ENCODE measurements at places on chromosomes 12 and 14.

DNA sequence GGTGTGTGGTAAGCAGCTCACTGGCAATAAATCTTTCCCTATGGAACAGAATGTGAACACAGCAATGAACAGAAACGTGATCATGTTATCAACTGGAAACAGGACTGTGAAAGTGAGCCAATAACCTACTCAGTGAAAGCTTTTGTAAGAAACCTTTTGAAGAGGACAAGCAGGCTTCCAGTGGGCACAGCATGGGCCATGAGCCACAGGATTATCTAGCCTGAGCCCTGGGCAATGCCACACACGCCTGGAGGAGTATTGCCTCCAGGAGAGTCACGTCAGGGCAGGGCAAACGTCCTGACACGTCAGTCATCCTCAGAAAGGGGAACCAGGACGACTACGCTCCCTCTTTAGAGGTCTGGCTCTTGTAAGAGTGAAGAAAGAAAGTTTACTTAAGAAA, 32.3 kb downstream of the NRDE2 start:
- peaks cover 5% of the 10 kb centered on the region for H3K4me1 ChIP-seq
- no peak overlapping the region for H3K4me3 ChIP-seq
- DNase-seq, result no peak
- H3K27me3 ChIP-seq, result no peaks in the 10 kb centered on the region
- H3K27ac ChIP-seq, result no peak overlapping the region

GRCh38 chr14:76672123-76672522, 89.1 kb upstream of the VASH1 start:
- no peak overlapping the region for H3K27ac ChIP-seq
- H3K4me1 ChIP-seq, result no peaks in the 10 kb centered on the region
- H3K4me3 ChIP-seq, result no peak overlapping the region
- H3K27me3 ChIP-seq, result peaks cover 6% of the 10 kb centered on the region
- H3K36me3 ChIP-seq, result no peaks in the 10 kb centered on the region

DNA sequence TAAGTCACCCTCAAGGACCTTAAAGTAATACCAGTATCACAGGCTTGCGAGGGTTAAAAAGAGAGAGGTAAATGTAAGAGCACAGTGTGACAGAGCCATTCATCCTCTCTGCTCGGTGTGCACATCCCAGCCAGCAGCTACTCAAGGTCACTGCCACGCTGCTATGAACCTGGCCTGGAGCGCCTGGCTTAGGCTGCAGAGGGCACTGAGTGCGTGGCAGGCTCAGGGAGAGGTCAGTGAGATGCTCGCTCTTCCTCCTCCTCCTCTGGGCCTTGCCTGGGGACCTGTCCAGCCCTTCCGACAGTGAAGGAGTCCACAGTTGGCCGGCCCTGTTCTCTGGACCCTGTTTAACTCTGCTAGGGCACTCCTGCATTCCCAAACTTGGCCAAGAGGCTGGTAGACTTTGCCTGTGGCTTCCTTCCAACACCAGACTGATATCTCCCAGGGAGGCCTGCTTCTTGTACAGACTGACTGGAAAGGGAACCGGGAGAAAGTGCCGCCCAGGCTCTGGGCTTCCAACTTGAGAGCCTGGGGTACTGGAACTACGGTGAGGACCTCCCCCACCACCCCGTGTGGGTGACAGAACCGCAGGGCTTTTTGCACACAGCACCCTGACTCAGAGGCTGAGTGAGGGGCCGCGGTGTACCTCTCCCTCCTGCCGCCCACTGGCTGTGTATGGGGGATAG, 62.6 kb upstream of the CORO1C start:
- H3K36me3 ChIP-seq, result peaks cover 27% of the 10 kb centered on the region
- H3K4me3 ChIP-seq, result no peak overlapping the region
- no peak for DNase-seq
- no peaks in the 10 kb centered on the region for H3K27me3 ChIP-seq

DNA sequence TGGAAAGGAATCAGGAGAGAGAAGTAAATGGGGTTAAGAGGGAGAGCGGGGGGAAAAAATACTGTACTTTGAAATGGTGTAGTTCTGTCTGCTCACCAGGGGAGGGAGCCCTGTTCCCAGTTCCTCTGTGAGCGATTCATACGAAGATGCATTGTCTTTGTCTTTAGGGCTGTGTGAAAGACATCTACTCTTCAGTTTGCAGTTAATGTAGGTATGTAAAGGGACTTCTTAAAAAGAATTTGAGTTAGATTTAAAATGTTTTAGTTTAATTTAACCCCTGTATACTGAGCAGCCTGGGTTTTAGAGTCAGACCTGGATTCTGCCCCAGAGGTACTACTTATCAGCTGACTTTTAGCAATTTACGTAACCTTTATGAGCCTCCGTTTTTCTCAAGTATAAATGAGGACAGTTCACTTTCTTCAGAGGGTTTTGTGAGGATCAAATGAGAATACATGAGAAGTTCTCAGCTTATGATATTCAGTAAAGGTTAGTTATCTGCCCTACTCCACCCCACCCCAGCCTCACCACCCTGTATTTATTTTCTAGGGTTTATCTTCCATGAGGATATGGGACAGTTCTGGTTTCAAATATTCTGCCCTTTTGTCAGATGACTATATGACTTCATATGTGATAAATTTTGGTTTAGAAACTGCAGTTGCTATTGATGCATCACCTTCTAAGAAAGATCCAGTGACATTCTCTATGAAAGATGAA, 82.5 kb upstream of the EVL start:
- H3K4me1 ChIP-seq, result peaks cover 3% of the 10 kb centered on the region
- H3K36me3 ChIP-seq, result no peaks in the 10 kb centered on the region
- peak; percentile 56 for DNase-seq
- H3K27me3 ChIP-seq, result no peaks in the 10 kb centered on the region
- no peak overlapping the region for H3K27ac ChIP-seq

GRCh38 chr12:34046570-34046969, 24.3 kb downstream of the ALG10 start:
- no peak overlapping the region for H3K4me3 ChIP-seq
- no peaks in the 10 kb centered on the region for H3K36me3 ChIP-seq
- H3K27ac ChIP-seq, result no peak overlapping the region
- peaks cover 2% of the 10 kb centered on the region for H3K27me3 ChIP-seq
- no peak for DNase-seq

GRCh38 chr12:45411626-45412025, 195.7 kb downstream of the ANO6 start:
- H3K4me3 ChIP-seq, result no peak overlapping the region
- peaks cover 61% of the 10 kb centered on the region for H3K36me3 ChIP-seq

DNA sequence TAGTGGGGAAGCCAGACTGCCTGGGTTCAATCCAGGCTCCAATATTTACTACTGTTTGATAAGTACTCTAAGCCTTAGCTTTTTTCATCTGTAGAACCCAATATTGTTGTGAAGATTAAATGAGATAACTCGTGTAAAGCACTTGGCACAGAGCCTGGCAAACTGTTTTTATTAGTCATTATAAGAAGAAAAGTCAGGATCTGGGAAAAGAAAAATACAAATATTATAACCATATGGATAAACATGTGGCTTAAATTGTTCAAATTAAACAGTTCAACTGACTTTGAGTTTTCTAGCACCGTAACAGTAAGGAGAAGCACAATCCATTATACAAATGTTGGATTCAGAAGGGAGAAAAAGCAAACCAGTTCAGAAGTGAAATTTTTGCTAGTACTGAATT, 22.0 kb upstream of the CDK17 start:
- no peak for DNase-seq
- no peak overlapping the region for H3K4me3 ChIP-seq
- no peak overlapping the region for H3K27ac ChIP-seq
- peaks cover 12% of the 10 kb centered on the region for H3K4me1 ChIP-seq
- H3K36me3 ChIP-seq, result no peaks in the 10 kb centered on the region
- H3K27me3 ChIP-seq, result no peaks in the 10 kb centered on the region

DNA sequence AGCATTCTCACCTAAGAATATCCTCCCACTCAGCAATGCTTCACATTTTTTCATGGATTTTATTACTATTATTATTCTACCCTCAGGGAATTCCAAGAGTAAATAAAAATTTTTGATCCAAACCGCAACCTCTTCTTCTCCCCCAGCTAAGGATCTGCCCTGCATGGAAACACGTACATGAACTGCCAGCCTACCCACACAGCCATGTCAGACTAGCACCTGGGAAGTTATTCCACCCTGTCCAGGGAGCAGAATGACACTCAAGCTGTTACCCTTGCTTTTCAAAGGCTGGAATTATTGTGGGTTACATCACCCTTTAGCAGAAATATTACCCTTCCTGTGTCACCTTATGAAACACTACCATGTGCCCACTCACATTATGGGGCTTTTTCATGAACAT, 227.3 kb upstream of the USP15 start:
- no peaks in the 10 kb centered on the region for H3K4me1 ChIP-seq
- no peaks in the 10 kb centered on the region for H3K27me3 ChIP-seq
- no peaks in the 10 kb centered on the region for H3K36me3 ChIP-seq

- H3K4me3 ChIP-seq, result no peak overlapping the region
- H3K27me3 ChIP-seq, result no peaks in the 10 kb centered on the region
- H3K27ac ChIP-seq, result no peak overlapping the region
- no peak for DNase-seq
These were observed 46.8 kb upstream of the GPATCH2L start for GRCh38 chr14:76104802-76105355.

GRCh38 chr14:94962166-94962575, 192.3 kb upstream of the GSC start:
- no peak overlapping the region for H3K27ac ChIP-seq
- no peak for DNase-seq
- no peaks in the 10 kb centered on the region for H3K27me3 ChIP-seq
- H3K4me1 ChIP-seq, result no peaks in the 10 kb centered on the region

All from CD4-positive, alpha-beta T cell (primary cell).